KBM-7 (cell line): ENCODE measurements at places on chromosomes 3 and 15.

GRCh38 chr3:11272906-11273574 lies 843 bp downstream of the ATG7 start:
- DNase-seq: peak; percentile 49

DNA sequence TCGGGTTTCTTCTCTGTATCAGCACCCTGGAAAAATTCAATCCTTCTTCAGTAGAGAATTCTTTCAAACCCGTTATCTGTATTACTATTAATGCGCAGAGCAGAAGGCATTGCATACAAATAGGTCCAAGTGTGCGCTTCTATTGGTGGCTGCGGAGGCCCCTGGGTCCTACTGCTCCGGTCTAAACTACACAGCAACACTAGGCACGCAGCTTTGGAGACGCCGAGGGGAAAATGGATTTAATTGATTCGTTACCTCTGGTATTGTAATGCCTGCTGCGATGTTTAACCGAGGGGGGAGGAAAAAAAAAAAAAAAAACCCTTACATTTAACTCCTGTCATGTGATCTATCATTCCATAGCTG lies at the start of gene ROBO1:
Gene ROBO1 (minus strand): TSS at position 94 of the 363 bp plus-strand sequence.
- DNase-seq: no peak

DNA sequence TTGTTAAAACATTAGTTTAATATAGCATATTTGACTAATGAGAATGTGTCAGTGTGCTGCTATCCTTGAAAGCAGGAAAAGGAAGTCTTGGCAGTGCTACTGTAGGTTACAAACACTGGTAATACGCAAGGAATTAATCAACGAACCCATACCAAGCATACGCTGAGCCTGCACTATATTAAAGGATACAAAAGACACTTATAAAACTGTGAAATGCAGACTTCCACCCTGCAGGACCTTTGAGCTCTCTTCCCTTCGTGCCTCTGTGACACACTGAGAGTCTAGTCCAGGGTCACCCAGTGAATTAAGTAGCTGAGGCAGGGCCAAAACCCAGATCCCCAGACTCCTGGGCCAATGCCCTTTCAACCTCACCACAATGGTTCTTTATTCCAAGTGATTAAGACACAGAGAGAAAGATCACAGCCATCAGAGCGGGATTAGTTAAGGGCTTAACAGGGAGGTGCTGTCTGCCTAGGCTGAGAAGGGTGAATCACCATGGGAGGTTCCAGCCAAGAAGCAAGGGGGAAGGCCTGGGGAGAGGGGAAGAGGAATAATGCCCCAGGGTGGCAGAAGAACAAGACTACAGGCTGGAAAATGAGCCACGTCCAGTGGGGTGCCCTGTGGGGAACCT lies 6.8 kb downstream of the ANXA2 start:
- DNase-seq: no peak

GRCh38 chr15:23570486-23570885 lies 5.0 kb downstream of the MKRN3 start:
- no peak for DNase-seq

GRCh38 chr15:38128341-38128781 lies 124.3 kb upstream of the SPRED1 start:
- DNase-seq: no peak

DNA sequence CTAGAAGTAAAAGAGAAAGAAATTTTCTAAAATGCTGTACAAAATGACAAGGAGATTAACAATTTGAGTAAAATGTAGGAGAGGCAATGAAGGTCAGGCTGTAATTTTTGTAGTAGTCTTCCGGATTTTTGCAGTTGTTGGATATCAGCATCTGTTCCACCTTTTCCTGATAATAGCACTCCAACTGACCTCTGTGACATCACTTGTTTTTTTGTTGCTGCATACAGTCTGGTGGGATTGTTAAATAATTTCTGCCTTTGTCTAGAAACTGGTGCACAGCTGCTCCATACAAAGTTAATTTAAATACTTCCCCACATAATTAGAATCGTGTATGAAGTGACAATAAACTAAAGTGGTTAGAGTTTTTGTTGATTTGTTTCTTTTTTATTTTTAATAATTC lies 731.4 kb downstream of the PLOD2 start:
- DNase-seq: no peak

GRCh38 chr15:57147621-57148020 lies 228.7 kb upstream of the CGNL1 start:
- DNase-seq: no peak

- DNase-seq: no peak
These were observed 873.5 kb downstream of the OTOL1 start for GRCh38 chr3:162370141-162370540.

- no peak for DNase-seq
These were observed 18.7 kb downstream of the TMF1 start for GRCh38 chr3:69033470-69033869.

GRCh38 chr3:123469323-123469995 lies 20.6 kb upstream of the ADCY5 start:
- DNase-seq: no peak

DNA sequence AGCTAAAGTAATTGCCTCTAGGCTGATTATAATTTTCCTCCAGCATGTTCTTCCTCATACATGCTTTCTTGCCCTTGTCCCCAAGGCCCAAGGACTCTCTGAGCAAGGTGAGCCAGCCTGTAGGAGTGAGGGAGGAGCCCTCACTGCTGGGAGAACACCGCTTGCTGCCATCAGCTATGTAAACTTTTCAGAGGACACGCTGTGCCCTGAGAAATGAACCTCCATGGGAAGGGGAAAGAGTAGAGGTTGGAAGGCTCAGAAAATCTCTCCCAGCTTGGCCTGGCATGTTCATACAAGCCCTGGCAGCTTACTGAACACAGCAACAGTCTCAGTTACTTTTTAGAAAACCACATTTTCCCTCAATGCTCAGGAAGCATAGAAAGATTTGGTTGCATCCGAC lies 103.0 kb upstream of the SLC24A5 start:
- no peak for DNase-seq
